ENCODE measurements at places on chromosomes 5 and 9. TPM values are rescaled to one million over a fixed set of nuclear protein-coding genes. Genes with fewer than 3 reads are reported as not detected.

The PKD2L2 gene
- not detected for total RNA-seq

The TIMD4 gene
- total RNA-seq = 5.3 TPM

The IL9 gene
- total RNA-seq = not detected

The SLC6A7 gene
- total RNA-seq = 4.4 TPM

The CDC20B gene
- total RNA-seq = 0.30 TPM

The PIGO gene
- 22.9 TPM for total RNA-seq

The PCDHAC2 gene
- total RNA-seq = 6.3 TPM

The NDST1 gene
- 32.8 TPM for total RNA-seq

The TNFSF8 gene
- total RNA-seq = 0.99 TPM

The LCN9 gene
- total RNA-seq = not detected

The C5 gene
- total RNA-seq = 9.1 TPM

The SHROOM1 gene
- 6.3 TPM for total RNA-seq

The DNAJC18 gene
- 26.6 TPM for total RNA-seq

The RETREG1 gene
- total RNA-seq = 120 TPM

The PCDHB7 gene
- 4.6 TPM for total RNA-seq

The LCN12 gene
- 4.1 TPM for total RNA-seq

The DND1 gene
- total RNA-seq = 0.72 TPM

The CCDC192 gene
- total RNA-seq = 0.50 TPM

The AFAP1L1 gene
- total RNA-seq = 11.2 TPM

The SLC45A2 gene
- total RNA-seq = 0.39 TPM

The KCNV2 gene
- total RNA-seq = not detected

The SH3RF2 gene
- 0.94 TPM for total RNA-seq

The HMHB1 gene
- total RNA-seq = not detected

The LOX gene
- total RNA-seq = 88.1 TPM

The BARX1 gene
- total RNA-seq = 0.17 TPM
